Posterior vena cava (tissue), 2 donors: ENCODE measurements at places on chromosomes 4 and X. TPM values are rescaled to one million over a fixed set of nuclear protein-coding genes. Genes with fewer than 3 reads are reported as not detected.

DNA sequence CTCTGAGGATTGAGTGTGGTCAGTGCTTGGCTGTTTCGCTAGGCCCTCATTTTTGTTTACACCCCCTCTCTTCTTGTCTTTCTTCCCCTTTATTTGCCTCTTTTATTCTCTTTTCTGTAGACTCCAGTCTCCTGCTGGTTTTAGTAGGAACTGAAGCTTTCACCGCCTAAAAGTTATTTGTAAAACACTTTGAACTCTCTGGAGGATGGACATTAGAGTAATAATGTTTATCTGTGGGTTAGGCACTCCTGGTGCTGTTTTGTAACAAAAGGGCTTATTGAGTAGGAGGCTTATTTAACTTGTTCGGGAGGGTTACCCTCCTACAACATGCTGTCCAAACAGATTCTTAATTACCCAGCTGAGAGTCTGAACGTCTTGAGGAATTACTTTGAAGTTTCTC lies 1.6 kb upstream of the ARHGAP10 start:
- DNase-seq: no peak

DNA sequence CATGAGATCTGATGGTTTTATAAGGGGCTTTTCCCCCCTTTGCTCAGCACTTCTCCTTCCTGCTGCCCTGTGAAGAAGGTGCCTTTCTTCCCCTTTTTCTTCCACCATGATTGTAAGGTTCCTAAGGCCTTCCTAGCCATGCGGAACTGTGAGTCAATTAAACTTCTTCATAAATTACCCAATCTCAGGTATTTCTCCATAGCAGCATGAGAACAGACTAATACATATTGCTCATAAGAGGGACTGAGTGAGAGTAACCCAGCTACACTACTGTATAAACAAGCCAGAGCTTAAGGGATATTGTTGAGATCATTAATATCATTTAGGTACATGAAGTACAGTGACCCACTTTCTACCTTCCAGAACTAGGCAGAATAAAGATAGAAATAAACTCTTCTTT lies 102.9 kb downstream of the TEX13A start:
- no peak for DNase-seq

GRCh38 chr4:168930413-168931196 lies 79.5 kb downstream of the CBR4 start:
- DNase-seq: no peak

GRCh38 chrX:150543230-150544155 lies 24.9 kb upstream of the MTM1 start:
- DNase-seq: no peak

DNA sequence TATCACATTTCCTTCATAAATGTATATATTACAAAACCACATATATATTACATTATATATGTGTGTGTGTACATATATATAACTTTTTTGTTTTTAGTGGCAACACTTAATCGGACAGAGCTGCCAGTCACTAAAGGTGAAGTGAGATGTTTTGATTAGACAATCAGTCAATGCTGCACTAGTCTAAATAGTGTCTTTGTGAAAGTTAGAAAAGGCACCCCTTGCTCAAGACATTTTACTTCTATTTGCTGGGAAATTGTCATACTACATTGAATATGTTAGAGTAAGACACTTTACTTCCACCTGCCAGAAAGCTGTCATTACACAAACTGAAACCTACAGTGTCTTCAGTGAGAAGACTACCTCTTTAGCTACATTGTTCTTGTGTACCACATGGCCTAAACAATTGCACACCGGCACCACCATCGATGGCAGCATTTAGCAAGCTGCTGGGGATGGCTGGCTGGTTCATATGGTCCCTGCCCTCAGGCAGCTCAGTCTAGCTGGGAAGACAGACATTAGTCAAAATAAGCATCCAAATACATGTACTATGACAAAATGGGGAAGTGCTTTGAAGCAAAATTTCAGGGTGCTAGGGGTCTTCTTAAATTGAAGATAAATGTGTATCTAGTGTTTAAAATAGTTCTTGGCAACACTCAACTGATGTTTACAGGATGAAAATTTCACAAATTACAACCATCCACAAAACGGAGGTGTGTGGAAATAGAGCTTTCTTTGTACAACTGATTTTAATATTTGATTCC lies 148.1 kb upstream of the GATB start:
- DNase-seq: no peak

The PHOX2B gene
- total RNA-seq: not detected
